ENCODE measurements at places on chromosomes 11 and 22.
A peak's percentile ranks its signal among the peaks of the same experiment; 100 is the strongest.

- no peak for DNase-seq
Observed at GRCh38 chr22:18081416-18081815, 3.6 kb downstream of the PEX26 start.

- DNase-seq = no peak
Observed at GRCh38 chr11:43278193-43278956, 33.4 kb upstream of the API5 start.

DNA sequence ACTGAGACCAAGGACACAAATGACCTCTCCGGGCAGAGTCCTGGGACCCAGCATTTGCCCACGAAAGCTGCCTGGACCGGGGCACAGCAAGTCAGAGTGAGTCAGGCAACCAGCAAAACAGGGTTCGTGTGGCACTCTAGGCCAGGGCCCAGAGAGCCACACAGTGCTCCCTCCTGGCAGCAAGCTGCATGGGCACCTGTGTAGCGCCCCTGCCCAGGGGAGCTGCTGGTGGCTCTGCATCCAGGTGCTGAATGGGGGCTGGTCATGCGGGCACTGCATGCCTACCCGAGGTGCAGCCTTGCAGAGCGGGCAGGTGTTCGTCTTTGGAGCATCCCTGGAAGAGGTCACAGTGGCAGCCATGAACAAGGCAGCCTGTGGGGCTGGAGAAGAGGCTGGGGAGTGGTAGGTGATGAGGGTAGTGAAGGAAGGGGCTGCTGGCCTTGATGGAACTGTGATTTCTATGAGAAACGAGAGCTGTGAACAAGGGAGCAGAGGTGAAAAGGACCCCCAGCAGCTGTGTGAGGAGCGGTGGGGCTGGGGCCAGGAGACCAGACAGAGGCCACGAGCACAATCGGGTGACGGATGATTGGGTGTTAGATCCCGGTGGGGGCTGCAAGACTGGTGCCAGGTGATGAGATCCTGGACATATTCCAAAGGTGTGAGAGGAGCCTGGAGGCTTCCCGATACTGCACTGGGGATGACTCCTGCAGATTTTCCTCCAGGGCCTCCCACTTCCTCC is 63.3 kb downstream of the DGCR2 start:
- no peak for DNase-seq

DNA sequence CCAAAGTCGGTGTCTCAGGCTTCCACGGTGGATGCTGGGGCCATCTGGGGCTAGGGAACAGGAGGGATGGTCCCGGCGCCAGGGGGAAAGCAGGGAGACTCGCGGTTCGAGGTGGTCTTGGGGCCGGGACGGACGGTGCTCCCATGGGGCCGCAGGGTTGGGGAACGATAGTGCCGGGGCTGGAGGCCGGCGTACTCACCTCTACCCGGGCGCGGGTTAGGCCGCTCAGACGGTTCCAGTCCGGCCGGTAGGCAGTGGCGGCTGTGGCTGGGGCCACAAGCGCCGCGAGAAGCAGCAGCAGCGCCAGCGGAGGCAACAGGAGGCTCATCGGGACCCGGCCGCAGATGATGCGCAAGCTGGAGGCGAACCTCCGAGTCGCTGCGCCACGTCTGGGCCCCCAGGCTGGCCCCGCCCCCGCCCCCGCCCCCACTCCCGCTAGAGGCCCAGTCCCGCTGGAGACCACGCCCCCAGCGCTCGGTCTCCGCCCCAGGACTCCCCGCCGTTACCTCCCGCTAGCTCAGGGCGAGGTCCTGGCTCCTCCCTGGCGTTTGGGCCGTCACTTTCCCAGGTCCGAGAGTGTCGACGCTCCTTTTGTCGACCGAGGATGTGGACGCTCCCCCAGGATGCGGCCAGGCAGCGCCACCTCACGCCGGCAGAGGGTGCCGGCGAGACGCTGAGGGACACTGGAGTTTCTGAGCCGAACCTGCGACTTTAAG is at the start of gene SELENOM:
SELENOM (minus strand) TSS at position 391 of the 716 bp plus-strand sequence; CDS start at position 328, 63 bp downstream.
- DNase-seq = peak; percentile 91

DNA sequence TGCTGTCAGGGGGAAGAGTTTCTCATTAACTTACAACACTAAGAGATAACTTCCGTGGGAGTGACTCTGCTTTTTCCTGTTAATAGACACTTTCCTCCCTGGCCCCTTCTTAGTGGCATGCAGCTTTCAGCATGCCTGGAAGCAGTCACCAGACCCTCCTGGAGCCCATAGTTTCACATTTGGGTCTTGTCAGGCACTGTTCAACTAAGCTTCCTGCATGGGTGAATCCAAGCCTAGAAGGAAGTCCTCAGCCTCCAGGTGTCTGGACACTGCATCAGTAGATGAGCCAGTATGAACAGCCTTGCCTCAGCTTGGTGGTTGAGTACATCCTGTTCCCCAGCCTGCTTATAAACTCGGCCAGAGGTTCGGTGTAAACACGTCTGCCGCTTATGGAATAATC is 68.1 kb downstream of the PPP6R3 start:
- DNase-seq = peak; percentile 29

DNA sequence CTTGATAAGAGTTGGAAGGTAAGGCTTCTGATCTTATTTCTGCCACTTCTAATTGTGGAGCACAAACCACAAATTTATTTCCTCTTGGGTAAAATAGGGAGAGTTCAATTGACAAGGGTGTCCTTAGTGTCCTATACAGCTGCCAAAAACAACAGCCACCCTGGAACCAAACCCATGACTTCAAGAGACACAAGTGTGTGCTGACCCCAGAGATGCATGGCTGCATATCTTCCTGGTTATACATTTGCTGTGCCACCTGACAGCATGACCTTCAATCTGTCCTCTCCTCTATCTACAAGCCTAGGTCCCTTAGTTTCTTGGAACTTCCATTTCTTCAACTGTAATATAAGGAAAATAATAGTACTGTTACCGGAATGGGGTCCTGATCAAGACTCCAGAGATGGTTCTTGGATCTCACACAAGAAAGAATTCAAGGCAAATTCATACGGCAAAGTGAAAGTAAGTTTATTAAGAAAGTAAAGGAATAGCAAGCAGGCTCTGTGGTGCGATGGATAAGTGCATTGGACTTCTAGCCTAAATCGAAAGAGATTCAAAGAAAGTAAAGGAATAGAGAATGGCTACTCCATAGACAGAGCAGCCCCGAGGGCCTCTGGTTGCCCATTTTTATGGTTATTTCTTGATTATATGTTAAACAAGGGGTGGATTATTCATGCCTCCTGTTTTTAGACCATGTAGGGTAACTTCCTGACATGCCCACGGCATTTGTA is 15.5 kb upstream of the TMEM123 start:
- no peak for DNase-seq

DNA sequence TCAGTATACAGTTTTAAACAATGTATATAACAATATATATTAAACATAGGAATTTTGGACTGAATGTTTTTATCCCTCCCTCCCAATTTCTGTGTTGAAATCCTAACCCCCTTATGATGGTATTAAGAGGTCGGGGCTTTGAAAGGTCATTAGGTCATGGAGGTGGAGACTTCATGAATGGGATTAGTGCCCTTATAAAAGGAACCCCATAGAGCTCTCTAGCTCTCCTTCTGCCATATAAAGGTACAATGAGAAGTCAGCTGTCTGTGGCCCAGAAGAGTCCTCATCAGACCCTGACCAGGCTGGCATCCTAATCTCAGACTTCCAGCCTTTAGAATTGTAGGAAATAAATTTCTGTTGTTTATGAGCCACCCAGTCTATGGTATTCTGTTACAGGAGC is 6.5 kb downstream of the NNMT start:
- DNase-seq = no peak

GRCh38 chr11:130666781-130667251 is 218.4 kb downstream of the ADAMTS15 start:
- DNase-seq = no peak

DNA sequence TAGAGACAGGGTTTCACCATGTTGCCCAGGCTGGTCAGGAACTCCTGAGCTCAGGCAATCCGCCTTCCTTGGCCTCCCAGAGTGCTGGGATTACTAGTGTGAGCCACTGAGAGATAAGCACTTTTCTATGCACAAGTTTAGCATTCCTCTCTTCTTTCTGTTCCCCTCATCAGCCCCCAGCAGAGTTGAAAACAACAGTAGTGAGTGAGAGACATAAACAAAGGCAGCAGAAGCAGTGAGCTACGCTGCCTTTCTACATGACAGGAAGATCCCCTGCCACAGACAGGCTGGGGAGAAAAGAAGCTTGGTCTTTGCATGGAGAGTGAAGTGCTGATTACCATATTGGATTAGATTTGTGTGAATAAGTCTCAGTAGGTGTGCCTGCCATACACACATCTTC is 392.0 kb upstream of the KIRREL3 start:
- DNase-seq = no peak

GRCh38 chr22:41523464-41524221 is 20.6 kb downstream of the POLR3H start:
- DNase-seq = no peak

GRCh38 chr11:127105593-127106541 is 105.3 kb upstream of the KIRREL3 start:
- DNase-seq = no peak

DNA sequence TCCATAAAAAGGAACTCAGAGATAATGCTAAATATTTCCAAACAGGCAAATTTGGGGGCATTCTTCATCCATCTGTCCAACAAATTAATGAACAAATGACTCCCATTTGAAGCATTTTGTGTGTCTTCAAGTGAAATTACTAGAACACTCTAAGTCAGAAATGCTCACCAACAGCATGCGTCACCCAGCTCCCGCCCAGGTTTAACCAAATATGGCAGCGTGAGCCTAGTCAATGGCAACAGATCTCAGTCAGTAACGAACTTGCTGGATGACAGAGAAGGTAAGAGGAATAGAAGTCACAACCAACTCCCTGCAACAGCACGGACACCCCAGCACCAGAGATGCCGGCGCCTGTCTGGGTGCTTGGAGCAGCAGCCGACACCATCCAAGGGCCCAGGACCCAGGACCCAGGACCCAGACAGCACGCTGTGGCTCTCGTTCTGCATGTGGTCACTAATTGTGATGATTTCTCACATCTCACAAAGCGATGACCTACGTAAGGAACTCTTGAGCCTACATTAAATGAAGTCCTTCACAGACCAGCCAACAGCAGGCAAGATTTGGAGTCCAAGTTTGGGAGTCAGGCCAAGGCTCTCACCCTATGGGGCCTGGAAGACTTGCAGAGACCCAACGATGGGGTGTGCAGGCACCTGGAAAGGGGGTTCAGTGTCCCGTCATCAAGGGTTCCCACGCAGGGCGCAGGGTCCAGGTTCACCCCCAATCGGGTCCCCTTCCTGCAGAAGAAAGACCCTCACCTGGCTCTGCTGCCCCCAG is 556.9 kb downstream of the BRD1 start:
- DNase-seq = no peak
